ENCODE measurements at places on chromosomes 4 and X.

- DNase-seq = peak; percentile 72
Observed at GRCh38 chrX:16807548-16807947, 21.3 kb downstream of the TXLNG start.

- no peak for DNase-seq
Observed at GRCh38 chr4:168765322-168765721, 244.7 kb downstream of the CBR4 start.

- peak; percentile 9 for DNase-seq
Observed at GRCh38 chr4:84319124-84319523, 180.0 kb downstream of the NKX6-1 start.

DNA sequence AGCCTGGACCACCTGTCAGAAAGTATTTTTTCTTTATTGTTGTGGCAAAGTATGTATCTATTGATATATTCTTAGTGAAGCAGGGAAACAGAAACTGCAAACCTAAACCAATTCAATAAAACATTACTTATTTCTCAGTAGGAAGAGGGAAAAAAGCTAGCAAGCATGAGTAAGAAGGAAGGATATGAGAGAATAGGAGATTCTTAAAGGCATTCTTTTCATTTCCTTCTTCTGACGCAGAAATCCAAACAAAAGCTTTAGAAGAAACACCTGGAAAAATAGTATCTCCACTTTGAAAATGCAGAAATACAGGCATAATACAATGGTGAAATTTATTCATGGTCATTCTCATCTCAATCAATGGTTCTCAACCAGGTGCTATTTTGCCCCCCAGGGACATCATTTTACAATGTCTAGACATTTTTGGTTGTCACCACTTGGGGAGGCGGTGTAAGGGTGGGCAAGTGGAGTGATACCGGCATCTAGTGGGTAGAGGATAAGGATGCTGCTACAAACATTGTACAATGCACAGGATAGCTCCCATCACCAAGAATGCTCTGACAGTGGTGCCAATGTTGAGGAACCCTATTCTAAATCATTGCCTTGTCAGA is 21.7 kb upstream of the ATXN3L start:
- no peak for DNase-seq

- peak; percentile 66 for DNase-seq
Observed at GRCh38 chrX:103878466-103879122, 46.5 kb upstream of the RAB9B start.

DNA sequence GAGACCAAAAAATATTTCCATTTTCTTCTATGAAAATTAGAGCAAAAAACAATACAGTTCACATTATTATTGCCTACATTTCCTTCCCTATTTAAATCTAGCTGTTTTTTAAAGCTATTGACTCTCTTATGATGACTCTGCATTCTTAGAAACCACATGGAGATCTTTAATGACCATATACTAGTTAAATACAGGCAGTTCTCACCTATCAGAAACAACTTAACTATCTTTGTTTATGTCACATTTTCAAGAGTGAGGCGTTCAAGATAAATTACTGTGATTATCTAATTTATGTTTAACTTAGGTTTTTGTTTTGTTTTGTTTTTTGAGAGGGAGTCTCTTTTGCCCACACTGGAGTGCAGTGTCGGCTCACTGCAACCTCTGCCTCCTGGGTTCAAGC is 3.0 kb downstream of the CISD2 start:
- no peak for DNase-seq

- DNase-seq = no peak
Observed at GRCh38 chrX:119013164-119013563, 38.7 kb downstream of the LONRF3 start.

- DNase-seq = no peak
Observed at GRCh38 chrX:132119283-132119682, 8.5 kb downstream of the FRMD7 start.

GRCh38 chrX:110951472-110952269 is 144.3 kb upstream of the PAK3 start:
- no peak for DNase-seq

GRCh38 chr4:38489011-38489861 is 174.8 kb upstream of the KLF3 start:
- no peak for DNase-seq

- DNase-seq = peak; percentile 54
Observed at GRCh38 chr4:1512738-1513660, 106.8 kb upstream of the NKX1-1 start.

GRCh38 chr4:55312489-55313101 is 33.4 kb upstream of the SRD5A3 start:
- DNase-seq = peak; percentile 43

DNA sequence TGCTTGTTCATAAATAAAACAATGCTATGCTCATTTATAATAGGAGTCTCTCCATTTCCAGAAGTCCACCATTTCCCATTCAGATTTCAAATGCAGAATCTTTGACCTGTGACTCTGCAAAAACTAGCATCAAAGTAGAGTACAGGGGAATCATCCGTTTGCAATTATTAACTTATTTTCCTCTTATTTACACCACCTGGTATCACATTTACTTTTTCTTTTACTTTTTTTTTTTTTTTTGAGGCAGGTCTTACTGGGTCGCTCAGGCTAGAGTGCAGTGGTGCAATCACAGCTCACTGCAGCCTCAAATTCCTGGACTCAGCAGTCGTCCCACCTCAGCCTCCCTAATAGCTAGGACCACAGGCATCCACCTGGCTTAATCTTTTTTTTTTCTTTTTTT is 37.6 kb downstream of the RBM47 start:
- no peak for DNase-seq

DNA sequence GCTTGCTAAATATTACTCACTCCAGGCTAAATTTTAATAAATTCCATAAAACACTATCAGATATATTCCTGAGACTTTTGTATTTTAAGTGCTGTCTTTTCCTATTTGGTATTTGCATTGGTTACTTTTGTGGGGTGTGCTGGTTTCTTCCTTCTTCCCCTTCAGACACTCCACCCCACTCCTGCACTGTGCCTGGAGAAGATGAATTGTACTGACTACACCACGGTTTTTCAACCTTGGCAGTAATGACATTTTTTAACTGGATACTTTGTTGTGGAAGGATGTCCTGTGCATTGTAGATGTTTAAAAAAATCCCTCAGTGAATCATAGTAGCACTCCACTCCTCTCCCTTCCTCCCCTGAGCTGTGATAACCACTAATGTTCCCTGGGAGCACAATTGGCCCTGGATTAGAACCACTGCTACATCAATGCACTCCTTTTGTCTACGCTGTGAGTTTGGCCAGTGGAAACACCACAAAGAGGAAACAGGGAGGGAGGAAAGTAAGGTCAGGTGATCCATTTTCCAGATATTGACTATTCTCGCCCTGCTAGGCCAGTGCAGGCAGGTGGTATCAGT is 36.3 kb downstream of the SNCA start:
- DNase-seq = no peak

DNA sequence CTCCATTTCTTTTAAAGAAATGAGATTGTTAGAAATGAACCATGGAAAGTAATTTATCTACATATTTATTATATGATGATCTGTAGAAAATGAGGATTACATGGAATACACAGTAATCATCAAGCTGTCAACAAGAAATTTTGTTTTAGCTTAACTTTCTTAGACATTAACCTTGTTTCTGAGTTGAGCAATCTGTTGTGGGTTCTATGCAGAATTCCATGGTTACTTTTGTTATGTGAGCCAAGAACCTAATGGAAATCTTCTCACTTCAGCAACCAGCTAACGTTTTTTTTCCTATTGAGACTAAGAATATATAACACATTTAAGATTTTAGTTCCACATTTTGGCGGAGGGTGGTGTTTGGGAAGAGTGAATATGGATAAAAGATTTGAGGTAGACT is 136.1 kb upstream of the SLC4A4 start:
- peak; percentile 23 for DNase-seq

DNA sequence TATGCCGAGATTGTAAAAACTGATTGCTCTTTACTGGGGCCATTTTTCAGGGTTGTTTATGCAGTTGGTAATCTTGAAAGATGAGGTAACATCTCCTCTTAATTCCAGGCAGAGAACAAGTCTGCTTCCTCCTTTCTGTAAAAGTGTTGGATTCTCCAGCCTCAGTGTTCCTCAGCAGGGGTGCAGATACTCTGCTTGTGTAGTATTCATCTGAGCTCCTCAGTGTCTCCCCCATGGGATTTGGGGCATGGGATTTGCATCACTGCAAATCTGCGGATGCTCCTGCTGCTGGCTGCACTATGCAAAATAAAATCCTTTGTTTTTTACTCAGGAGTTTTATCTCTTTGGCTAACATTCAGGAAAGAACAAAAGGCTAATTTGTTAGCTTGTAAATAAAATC is 104.9 kb upstream of the ATP8A1 start:
- no peak for DNase-seq

DNA sequence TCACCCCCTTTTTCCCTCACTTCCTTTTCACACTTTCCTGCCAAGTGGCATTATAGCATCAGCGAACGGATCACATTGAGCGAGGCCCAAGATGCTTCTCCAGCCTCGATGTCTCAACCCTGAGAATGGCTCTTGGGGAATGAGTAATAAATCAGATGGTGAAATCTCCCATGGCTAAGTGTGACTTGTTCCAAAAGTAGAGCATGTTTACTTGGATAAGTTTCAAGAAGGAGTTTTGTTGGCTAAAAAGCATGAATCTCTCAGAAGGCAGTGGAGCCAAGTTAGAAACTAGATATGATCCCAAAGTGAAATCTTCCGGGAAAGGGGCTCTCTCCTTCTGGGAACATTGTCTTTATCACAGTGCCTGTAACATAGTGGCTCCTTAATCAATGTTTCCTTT is 316.3 kb downstream of the CAMK2D start:
- DNase-seq = peak; percentile 78

- DNase-seq = no peak
Observed at GRCh38 chr4:15809466-15809865, 31.3 kb downstream of the CD38 start.

GRCh38 chrX:123962794-123963373 is 1.4 kb downstream of the STAG2 start:
- peak; percentile 82 for DNase-seq

GRCh38 chrX:63526863-63527262 is 175.7 kb upstream of the SPIN4 start:
- DNase-seq = no peak

- DNase-seq = peak; percentile 7
Observed at GRCh38 chrX:155071694-155072280, 479 bp downstream of the BRCC3 start.

GRCh38 chrX:13119386-13119785 is 75.0 kb upstream of the FAM9C start:
- DNase-seq = peak; percentile 55

- DNase-seq = no peak
Observed at GRCh38 chr4:26287756-26288155, 33.1 kb upstream of the RBPJ start.

- no peak for DNase-seq
Observed at GRCh38 chrX:115588179-115588578, 27.2 kb downstream of the PLS3 start.

- peak; percentile 89 for DNase-seq
Observed at GRCh38 chr4:121950212-121950679, 1.6 kb downstream of the TRPC3 start.

DNA sequence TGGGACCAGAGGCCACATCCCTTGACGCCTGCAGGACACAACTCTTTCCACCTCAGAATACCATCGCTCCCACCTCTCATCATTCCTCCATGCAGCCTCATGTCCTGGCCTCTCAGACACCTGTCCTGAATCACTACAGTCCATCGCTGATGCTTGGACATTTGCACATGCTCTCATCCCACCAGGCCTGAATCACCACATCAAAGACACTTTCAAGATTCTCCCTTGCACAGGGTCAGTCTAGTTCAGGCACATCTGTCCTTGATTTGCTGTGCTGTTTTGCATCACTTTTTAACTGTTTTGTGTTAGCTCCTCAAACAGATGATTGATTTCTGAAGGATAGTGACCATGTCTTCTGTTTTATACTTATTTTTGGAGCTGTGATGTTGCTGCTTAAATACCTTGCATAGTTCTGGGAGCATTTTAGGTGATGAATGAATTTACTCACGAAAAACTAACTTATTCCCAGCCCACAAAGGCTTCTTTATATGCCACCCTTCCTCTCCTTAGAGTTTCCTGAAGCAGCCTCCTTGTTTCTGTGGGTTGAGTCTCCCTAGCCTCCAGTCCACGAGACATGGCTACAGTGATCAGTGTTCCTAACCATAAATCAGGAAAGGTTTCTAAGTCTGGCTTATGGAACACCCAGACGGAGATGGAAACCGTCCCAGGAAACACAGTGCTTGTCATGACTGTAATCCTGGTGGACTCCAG is 2.6 kb downstream of the FAM114A1 start:
- DNase-seq = peak; percentile 47

GRCh38 chr4:53309321-53310040 is 56.4 kb downstream of the SCFD2 start:
- DNase-seq = peak; percentile 29

DNA sequence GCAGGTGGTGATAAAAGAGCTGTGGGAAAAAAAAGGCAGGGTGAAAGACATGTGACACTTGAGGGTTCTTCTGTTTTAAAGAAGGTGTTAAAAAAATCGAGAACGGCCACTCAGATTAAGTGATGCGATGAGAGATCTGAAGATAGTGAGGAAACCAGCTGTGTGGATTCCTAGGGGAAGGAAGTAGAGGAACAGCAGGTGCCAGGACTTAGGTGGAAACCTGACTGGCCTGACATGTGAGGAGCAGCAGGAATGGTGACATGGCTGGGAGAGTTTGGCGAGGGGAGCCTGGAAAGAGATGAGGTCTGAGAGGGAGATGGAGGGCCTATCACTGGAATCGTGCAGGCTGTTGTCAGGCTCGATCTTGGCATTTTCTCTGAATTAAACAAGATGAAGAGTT is 55.5 kb downstream of the BMPR1B start:
- no peak for DNase-seq

- DNase-seq = no peak
Observed at GRCh38 chr4:93841803-93842345, 13.3 kb downstream of the ATOH1 start.

DNA sequence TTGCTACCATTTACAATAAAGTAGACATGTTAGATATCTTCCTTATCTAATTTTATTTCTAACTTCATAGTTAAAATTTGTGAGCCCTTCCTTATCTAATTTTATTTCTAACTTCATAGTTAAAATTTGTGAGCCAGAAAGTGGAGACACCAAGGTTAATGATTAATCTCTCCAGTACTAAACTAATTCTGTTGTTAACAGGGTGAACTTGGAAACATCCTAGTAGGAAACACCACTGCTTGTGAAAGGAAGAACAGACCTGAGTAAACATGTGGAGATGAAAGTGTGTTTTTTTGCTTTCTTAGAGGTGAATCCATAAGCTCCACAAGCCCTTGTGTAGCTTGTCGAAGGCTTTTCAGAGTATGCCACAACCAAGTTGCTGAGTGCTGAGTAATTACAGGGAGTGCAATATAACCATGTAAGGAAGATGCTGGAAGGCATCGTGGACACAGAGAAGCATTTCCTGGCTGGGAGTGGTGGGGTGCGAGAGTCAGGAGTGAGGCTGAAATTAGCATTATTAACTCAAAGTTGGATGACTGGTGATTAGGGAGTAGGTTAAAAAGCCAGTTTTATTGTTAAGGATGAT is 118.6 kb upstream of the NEIL3 start:
- no peak for DNase-seq

GRCh38 chr4:17427991-17428390 is 83.9 kb downstream of the QDPR start:
- no peak for DNase-seq

GRCh38 chr4:152894673-152895072 is 41.5 kb upstream of the FHDC1 start:
- peak; percentile 43 for DNase-seq

GRCh38 chr4:28269426-28269825 is 1408.8 kb downstream of the STIM2 start:
- no peak for DNase-seq

- DNase-seq = peak; percentile 52
Observed at GRCh38 chrX:130728208-130728607, 174.8 kb downstream of the ENOX2 start.

Measured in AG08395 (cell line).